ENCODE measurements at places on chromosomes 13 and 19.

GRCh38 chr19:8161135-8161646, 11.8 kb upstream of the FBN3 start:
- DNase-seq: no peak

GRCh38 chr19:45866400-45867176, 2.5 kb downstream of the FOXA3 start:
- no peak for DNase-seq

- DNase-seq: no peak
Measured at GRCh38 chr13:66659286-66659685, 570.9 kb downstream of the PCDH9 start.

DNA sequence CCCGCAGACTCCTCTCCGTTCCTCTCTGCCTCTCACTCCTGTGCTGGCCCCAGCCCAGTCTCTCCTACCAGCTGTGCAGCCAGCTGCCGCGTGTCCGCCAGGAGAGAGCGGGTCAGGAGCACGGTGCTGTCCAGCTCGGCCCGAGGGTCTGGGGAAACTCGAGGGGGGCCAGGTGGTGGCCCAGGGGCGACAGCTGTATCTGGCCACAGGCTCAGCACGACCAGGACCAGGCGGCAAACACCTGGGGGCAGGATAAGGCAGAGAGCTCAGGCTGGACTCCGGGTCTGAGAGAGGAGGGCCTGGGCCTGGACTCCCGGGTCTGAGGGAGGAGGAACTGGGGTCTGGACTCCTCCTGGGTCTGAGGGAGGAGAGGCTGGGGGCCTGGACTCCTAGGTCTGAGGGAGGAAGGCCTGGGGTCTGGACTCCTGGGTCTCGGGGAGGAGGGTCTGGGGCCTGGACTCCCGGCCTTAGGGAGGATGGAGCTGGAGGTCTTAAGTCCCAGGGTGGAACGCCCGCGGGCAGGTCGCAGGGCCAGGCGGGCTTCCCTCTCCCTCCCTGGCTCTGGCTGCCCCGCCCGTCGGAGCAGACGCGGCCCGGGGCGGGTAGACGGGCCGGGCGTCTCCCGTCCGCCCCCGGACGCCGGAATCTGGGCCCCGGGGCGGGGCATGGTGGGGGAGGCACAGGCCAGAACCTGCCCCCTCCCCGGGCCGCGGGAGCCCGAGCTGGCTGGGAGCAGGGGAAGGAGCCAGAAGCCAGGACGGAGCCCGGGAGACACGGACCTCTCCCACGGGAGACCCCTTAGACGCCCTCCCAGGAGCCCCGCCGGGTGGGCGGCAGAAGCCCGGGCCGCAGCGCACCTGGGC, 1.3 kb downstream of the IL11 start:
- peak; percentile 20 for DNase-seq

- no peak for DNase-seq
Measured at GRCh38 chr13:69155136-69155535, 952.5 kb upstream of the ATXN8OS start.

DNA sequence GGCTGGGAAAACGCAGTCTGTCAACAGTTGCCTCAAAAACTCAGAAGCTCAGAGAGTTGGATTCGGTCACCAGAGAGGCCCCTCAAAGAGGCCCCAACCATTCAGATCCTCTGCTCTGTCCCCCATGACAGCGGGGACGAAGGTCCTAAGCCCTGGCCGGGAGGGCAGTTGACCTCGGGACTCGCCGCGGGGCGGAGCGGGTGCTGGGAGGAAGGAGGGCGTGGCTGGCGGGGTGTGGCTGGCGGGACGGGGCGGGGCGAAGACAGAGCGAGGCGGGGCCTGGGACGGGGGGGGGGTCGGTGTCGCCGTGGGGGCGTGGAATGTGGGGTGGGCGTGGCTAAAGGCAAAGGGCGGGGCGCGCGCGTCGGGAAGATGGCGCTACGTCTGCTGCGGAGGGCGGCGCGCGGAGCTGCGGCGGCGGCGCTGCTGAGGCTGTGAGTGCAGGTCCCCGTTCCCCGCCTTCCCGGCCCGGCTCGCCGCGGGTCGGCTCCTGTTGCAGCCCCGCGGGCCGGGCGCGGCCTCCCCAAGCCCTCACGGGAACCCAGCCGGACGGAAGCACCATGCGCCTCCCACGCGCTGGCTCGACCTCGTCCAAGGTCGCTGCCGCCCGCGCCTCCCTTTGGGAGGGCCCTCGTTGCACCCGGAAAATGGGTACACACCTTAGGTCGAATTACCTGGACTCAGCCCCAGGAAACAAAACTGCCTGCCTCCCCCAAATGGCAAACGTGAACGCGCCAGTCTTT, 105.2 kb downstream of the TM9SF2 start:
- peak; percentile 93 for DNase-seq

GRCh38 chr13:47332149-47332548, 435.3 kb upstream of the HTR2A start:
- DNase-seq: no peak

GRCh38 chr19:29785955-29786589, 25.7 kb upstream of the CCNE1 start:
- peak; percentile 22 for DNase-seq

DNA sequence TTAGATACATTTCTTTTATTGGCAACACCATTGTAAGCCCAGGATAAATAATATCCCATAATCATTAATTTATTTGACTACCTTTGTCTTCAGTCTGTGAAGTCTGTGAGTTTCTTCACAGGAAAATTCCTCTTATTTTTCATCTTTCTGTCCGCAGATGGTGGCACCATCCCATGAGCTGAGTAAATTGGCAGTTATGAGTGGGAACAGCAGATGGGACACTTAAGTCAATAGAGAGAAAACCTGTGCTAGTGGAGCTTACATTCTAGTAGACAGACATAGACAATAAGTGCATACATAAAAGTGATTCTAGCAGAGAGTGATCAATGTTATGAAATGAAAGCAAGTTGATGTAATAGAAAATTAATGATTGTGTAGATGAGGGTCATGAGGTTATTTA, 638.2 kb upstream of the MIR17HG start:
- DNase-seq: no peak

DNA sequence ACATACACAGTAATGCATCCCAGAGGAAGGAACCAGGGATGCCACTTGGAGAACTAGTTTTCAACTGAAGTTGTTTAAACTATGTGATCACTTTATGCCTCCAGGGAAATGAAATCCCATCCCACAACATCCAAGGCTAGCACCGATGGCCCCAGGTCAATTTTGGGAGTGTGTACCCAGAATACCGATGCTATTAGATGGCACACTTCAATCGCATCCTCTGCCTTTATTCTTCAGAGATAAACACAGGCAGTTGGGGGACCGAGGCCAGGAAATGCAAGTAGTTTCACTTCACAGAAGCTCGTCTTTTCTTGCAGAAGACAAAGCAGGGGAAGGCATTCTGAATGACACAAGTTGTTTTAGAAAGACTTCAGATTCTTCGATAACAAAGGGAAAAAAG, 13.8 kb downstream of the STK24 start:
- DNase-seq: peak; percentile 68

DNA sequence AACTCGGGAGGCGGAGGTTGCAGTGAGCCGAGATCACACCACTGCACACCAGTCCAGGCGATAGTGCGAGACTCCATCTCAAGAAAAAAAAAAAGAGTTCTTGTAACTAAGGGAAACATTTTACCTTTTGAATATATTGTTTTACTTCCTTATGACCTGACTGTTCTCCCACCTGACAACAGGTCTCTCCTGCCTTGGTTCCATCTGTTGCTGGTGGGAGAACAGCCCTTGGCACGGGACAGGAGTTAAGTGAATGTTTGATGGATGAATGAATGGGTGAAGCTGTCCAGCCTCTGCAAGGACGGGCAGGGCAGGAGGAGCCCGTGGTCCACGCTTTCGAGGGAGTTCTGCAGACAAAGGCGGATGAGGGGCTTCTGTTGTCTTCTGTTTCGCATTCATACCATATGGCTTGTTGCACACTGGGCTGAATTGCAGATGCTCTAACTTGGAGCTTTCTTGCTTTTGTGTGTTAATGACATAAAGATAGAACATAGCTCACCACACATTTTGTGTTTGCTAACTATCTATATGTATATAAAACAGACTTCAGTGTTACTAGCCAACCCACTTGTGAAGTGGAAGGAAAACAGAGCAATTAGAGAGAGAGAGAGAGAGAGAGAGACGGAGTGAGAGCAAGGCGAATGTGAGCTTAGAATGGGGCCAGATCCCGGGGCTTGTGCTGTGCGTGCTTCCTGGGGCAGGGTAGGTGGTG, 16.2 kb upstream of the CCNE1 start:
- DNase-seq: no peak

- no peak for DNase-seq
Measured at GRCh38 chr13:80783926-80784565, 443.1 kb upstream of the SPRY2 start.

DNA sequence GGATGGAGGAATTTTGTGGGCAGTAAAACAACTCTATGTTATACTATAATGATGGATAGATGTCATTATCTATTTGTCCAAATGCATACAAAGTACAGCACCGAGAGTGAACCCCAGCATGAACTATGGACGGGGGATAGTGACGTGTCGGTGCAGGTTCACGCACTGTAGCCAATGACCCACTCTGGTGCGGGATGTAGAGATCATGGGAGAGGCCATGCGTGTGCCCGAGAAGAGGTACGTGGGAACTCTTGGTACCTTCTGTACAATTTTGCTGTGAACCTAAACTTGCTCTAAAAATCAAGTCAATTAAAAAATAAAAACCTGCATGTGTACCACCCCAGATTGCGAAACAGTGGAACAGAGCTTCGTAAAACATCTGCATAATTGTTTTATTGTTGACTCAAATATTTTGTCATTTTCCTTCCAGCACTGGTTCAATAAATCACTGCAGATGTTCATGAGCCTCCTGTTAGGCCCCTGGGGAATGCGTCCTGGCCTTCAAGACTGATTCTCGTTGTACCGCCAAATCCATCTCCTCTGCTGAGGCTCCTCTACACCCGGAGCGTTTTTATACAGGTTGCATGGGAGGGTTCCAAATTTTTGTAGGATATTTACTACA, 30.9 kb downstream of the COL4A1 start:
- no peak for DNase-seq

DNA sequence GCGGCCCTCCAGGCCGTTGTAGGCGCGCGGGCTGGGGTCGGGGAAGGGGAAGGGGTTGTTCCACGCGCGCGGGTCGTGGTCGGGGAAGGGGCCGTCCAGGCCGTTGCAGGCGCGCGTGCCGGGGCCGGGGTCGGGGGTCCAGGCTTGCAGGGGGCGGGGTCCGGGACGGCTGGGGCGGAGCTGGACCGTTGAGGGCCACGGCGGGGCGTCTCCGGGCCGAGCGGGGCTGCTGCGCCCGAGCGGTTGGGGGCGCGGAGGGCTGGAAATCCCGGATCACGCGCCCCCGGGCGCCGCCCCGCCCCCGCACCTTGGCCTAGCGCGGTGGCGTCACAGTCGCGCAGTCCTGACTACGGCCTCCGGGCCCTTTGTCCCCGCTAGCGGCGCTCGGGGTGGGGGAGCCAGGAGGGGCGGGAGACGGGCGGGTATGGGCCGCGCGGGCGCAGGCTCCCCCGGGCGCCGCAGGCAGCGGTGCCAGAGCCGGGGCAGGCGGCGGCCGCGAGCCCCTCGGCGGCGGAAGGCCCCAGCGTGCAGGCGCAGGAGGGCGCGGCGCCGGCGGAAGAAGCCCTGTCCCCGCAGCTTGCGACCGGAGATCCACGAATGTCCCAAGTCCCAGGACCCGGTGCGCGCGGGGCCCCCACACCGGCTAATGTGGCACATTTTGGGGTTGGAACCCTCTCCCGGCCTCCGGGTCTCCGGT, 665 bp downstream of the GPX4 start:
- DNase-seq: peak; percentile 71

DNA sequence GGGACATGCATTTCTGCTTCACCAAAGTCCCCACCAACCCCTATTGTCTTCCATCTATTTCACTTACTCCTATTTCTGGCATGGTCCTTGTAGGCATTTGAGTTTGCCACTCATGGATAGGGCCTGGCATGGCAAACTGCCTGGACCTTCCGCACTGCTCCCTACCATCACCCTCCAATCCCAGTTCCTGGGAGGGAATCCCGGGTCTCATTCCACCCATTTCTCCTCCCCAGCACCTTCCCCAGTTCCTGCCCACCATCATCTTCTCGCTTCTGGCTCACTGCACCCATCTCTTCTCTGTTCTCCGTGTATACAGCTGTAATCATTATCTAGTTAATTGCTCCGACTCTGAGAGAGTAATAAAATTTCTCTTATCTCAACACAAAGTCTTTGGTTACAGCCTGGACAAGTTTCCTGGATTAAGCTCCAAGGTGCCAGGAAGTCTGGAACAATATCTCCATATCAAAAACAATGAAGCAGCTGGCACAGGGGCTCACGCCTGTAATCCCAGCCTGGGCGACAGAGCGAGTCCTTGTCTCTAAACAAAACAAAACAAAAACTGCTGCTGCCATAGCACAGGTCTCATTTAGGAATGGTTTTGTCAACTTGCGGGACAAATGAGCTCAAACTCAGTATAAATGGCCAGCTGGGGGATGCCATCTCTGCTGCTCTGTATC, 17.0 kb upstream of the COX7A1 start:
- DNase-seq: no peak

DNA sequence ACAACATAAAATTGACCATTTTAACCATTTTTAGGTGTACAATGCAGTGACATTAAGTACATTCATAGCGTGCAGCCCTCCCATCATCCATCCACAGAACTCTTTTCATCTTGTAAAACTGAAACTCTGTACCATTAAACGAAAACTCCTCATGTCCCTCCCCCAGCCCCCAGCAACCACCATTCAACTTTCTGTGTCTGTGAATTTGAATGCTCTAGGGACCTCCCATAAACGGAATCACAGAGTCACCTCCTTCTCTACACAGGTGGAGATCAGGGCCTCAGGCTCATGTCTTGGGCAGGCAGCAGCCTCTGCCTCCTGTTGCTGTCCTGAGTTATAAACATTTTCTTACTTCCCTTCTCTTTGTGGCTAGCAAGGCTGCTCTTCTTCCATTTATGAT, 7.3 kb upstream of the CCNE1 start:
- DNase-seq: no peak

Measured in CD4-positive, alpha-beta T cell treated with Interleukin-17A for 4 hours (primary cell).